Anterior cingulate cortex (tissue), 58 donors: ENCODE measurements at places on chromosomes 2 and 18.

- DNase-seq, result no peak
These were observed 154.0 kb downstream of the PMAIP1 start for GRCh38 chr18:60053747-60054304.

DNA sequence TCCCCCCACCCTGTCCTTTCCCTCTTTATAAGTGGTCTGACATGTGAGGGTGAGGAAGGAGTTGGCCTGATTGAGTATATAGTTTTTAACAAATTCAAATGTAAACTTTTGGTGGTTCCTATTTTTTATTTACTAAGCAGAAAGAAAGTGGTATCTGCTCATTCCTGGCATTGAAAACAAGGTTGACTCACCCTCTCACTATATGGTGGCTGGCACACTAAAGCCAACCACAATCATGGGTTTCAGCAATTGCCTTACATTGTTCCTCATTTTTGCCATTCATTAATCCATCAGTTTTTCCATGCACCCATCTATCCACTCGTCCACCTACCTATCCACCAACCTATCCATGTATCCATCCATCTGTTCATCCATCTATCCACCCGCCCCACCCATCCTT, 75.4 kb upstream of the IGFBP5 start:
- DNase-seq, result no peak

- DNase-seq, result no peak
These were observed 107.4 kb downstream of the PDCL3 start for GRCh38 chr2:100670232-100670631.

GRCh38 chr18:42583283-42583731, 532.2 kb downstream of the RIT2 start:
- DNase-seq, result no peak

DNA sequence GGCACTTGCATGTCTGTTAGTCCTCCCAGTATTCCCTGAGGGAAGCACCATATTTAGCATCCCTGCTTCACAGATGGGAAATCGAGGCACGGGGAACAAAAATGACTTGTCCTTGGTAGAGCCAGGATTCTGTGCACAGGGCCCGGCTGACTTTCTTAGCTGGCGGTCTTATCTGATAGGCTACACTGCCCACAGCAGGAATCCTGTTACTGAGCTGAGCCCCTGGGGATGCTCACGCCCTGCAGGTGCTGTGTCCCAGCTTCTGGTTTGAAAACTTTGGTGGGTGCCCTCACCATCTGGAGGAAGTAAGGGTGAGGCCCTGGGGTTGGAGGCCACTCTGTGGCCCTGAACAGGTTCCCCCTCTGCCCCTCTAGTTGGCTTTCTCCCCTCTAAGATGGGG, 68.4 kb upstream of the MCFD2 start:
- no peak for DNase-seq

- DNase-seq, result no peak
These were observed 10.8 kb upstream of the EFEMP1 start for GRCh38 chr2:55934337-55934736.

- DNase-seq, result peak; percentile 11
These were observed at the start of gene CDH7 for GRCh38 chr18:65750389-65751154. TSS of gene CDH7 (plus strand) at chr18:65751012. CDS start at chr18:65762843, 11,831 bp downstream.

DNA sequence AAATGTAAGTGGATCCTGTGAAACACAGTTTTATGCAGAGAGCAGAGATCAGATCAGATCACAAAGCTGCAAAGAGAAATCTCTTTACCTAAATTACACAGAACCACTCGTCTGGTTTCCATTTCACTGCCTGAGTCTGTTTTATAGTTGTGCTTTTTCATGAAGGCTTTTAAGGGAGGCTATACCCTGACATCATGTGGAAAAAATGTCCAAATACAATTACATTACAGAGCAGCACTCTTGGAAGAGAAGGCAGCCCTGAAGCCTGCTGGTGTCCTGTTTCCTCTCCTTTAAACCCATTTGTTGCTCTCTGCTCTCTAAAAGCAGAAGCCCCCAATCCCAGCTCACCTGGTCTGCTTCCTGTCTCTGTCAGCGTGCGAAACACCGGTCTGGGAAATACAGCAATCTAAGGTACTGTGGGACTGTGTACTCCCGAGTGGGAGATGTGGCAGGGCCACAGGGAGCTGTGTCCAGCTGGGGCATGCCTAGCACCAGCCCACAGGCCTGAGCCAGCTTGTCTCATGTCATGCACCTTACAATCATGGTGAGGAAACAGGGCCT, 24.8 kb upstream of the ZFP36L2 start:
- DNase-seq, result no peak

DNA sequence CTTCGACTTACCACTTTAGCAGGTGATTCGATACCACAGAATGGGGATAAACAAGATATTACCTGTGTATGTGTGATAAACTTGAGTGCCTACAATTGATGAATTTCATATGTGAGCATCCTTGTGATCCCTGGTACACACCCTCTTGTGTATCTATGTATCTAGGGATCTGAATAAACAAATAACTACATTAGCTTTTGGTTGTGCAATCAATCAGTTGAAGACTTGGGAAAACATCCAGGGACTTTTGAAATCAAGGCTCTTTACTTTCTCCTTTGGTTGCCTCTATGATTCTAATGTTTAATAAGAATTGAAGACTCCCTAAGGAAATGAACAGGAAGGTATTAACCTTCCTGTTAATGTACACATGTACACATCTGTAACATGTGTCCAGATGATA, 97.3 kb upstream of the DCC start:
- no peak for DNase-seq

- DNase-seq, result no peak
These were observed 143.5 kb upstream of the SP5 start for GRCh38 chr2:170571612-170572011.

DNA sequence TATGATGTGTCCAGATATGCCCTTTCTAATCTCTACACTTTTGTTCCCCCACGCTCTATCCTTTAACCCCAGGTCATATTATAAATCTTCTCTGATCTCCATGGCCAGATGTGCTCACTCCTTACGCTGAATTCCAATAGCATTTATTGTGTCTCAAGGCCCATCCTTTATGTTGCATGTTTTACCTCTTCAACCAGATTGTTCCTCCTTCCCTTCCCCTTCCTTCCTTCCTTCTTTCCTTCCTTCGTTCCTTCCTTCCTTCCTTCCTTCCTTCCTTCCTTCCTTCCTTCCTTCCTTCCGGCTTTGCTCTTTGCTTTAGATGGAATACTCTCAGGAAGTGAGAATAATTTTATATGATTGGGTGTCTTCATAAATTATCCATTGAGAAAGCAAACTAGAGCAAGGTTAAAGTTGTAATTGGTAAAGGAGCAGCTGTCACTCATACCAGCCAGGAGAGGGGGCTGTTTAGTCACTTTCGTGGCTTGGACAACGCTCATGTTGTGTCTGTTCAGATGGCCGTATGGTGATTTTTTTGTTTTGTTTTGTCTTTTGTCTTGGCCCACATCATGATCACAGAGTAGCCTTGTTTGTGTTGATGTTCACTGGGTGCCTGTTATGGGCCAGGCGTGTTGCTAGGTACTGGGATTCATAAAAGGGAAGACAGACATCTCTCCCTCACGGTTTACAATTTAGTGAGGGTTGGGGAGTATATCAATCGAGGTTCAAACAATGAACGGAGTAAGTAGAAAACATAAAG, 68.0 kb downstream of the DAW1 start:
- DNase-seq, result peak; percentile 32

DNA sequence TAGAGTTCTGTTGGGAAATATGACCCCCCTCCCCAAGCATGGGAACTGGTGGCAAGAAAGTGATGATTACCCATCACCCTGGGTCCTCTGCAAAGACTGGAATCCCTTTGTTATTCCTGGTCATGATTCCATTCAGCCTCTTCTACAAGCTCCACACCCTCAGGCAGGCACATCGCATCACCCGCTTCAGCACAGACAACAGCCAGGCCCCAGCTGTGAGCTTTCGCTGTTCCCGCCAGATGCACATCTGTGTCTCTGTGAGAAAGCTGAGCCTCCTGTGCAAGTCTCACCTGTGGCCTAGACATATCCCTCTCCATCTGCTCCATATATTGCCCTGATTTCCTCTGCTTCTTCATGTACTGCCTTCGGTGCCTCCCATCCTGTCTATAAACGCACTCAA, 368.0 kb upstream of the RAB6C start:
- DNase-seq, result no peak

DNA sequence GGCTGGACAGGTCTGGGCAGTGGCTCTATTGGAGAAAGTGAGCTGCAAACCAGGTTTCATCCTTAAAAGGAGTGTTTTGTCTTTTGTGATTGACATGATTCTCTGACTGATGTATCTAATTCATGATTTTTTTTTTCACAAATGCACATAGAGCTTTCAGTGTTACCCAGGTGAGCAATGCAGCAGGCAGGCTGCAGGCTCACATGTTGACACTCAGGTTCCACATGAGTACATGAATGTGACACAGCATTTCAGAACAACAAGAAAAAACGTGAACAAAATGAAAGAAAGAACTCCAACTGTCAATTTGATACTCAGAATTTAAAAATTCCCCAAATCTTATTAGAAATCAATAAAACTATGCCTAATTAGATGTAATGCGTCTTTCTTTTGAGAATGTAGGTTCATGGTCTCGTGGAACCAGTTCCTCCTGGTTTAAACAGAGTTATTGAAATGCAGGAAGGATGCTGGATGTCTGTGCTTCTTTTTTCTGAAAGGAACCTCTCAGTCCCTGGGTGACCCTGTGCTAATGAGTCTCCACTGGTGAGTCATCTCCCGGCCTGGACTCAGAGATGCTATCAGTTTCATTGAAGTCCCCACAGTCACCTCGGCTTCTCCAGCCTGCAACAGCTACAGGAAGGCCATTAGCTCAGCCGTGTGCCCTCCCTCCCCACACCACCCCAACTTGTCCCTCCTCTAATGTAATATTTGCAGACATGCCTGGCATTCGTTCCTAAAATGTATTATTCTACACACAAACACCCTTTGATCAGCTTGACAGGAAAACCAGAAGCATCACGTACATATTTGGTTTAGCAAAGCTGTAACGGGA, 430.4 kb downstream of the LPIN1 start:
- DNase-seq, result no peak

DNA sequence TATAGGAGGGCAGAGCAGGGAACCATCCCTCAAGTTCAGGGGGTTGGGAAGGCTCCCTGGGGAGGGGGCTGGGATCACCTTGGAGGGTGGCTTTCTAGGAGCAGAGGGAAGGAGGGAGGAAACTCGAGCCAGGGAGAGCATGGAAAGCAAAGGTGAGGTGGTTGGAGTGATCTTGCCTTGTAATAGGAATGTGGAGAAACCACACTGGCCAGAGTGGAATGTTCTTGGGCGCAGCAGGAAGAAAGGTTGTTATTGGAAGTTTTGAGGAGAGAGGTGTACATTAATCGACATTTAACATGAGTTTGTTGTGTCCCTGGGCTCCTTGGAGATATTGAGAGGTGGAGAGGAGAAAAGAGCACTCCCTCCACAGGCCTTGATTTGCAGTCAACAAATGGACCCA, 272.2 kb downstream of the PRKCE start:
- DNase-seq, result no peak
